ENCODE measurements at places on chromosomes 2 and 18.

GRCh38 chr18:22773944-22774343, 159.2 kb upstream of the RBBP8 start:
- no peak for DNase-seq

- DNase-seq, result no peak
These were observed 190.1 kb downstream of the ERBB4 start for GRCh38 chr2:212348501-212348900.

GRCh38 chr2:144111437-144111836, 408.5 kb downstream of the ZEB2 start:
- DNase-seq, result no peak

- no peak for DNase-seq
These were observed 27.1 kb downstream of the RRM2 start for GRCh38 chr2:10149635-10150034.

GRCh38 chr2:217979151-217979811, 23.5 kb downstream of the TNS1 start:
- no peak for DNase-seq

DNA sequence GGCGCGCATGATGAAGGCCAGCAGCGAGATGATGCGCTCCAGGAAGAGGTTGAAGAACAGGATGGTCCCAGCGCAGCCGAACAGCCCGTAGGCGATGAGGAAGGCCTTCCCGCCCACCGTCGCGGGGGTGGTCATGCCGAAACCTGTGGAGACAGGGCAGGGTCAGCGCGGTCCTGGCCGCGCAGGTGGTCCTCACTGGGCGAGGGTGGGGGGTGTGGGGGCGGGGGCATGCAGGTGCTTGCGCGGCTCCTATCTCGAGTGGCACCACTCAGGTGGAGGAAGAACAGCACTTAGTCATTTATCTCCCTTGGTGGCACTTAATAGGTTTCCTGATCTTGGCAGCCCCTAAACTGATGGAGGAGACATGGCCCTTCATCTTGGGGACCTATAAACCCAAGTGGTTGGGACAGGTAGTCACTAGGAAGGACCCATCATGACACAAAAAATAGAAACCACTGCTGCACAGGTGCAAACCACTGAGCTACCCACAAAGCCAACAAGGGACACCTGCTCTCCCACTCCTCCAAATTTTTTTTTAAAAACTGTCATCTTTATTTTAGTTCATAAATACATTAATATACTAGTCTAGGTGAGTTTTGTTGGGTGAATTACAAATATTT, 118.8 kb downstream of the MSH2 start:
- DNase-seq, result no peak

DNA sequence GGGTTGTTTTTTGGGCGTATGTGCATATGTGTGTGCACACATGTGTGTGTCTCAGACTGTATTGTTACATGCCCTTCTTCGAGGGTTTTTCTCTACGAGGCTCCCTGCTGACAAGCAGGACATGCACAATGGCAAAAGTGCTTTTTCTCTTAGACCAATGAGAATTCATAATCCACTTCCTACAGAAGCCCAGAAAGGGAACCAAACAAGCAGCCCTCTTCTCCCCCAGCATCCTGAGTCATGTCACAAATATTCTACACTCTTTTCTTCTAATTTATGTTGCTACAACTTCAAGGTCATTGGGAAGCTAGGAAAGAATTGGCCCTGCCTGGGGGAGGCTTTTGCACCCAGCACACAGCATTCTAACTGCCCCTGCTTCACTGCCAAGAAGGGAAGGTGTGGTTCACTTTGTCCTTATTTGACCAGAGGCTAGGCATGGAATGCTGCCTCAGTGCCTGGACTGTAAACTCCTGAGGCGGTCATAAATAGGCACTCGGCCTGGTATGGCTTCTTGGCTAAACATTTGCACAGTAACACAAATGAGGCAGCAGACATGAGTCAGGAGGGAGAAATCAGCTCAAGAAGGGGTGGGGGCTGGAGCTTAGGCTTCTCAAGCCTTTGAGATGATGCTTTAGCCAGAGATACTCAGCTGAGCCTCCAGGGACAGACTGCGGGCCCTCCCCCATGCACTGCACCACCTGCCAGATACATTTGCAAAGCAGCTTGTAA, 92.7 kb upstream of the KLF7 start:
- no peak for DNase-seq

- DNase-seq, result no peak
These were observed 10.0 kb downstream of the EPG5 start for GRCh38 chr18:45957100-45957499.

- no peak for DNase-seq
These were observed 296.2 kb upstream of the SPRED2 start for GRCh38 chr2:65728477-65729180.

DNA sequence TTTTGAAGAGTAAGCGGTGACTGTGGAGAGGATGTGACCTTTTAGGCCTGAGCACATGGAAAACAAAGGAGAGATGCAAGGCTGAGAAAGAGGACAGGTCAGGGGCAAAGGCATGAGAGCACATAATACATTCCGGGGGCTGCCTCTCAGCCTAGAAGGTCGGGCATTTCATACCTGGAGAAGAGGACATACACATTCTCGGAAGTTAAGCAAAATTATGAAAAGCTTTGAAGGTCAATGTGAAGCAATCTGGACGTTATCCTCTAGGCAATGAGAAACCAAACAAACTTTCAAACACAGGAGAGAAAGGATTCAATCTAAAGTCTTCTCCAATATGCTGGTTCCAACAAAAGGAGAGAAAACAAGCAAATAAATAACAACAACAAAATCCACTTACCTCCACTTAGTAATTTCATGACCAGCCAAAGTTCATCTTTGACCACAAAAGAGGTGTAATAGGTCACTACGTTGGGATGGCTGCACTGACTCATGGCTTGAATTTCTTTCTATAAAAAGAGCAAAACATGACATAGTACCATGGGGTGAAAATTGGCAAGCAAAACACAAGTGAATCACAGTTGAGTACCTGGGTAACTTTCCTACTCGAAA, 80.4 kb downstream of the STK39 start:
- DNase-seq, result no peak
